Bronchial smooth muscle cell (primary cell): ENCODE measurements at places on chromosomes 12 and 14. TPM values are rescaled to one million over a fixed set of nuclear protein-coding genes. Genes with fewer than 3 reads are reported as not detected.

DUSP16 gene
- total RNA-seq: 4.6 and 6.7 TPM in 2 replicates

CD163 gene
- total RNA-seq: not detected in 2 replicates

ARL6IP4 gene
- 233 and 240 TPM in 2 replicates for total RNA-seq

ACADS gene
- total RNA-seq: 13.3 and 14.3 TPM in 2 replicates

INHBC gene
- not detected in 2 replicates for total RNA-seq

GALNT6 gene
- 18.2 and 71.2 TPM in 2 replicates for total RNA-seq

SERPINA1 gene
- 0.16 and 0.26 TPM in 2 replicates for total RNA-seq

HIP1R gene
- total RNA-seq: 16.2 and 23.8 TPM in 2 replicates

DIO3 gene
- total RNA-seq: not detected in 2 replicates

IGFBP6 gene
- 1,620 and 3,493 TPM in 2 replicates for total RNA-seq

MYH6 gene
- not detected in 2 replicates for total RNA-seq

SDSL gene
- 8.2 and 14.2 TPM in 2 replicates for total RNA-seq

KLHL33 gene
- total RNA-seq: 0.32 and 0.60 TPM in 2 replicates

RFX4 gene
- not detected in 2 replicates for total RNA-seq

CCT2 gene
- total RNA-seq: 129 and 156 TPM in 2 replicates

AJUBA gene
- total RNA-seq: 18.0 and 18.1 TPM in 2 replicates

NRL gene
- total RNA-seq: 0.95 and 1.0 TPM in 2 replicates

SOAT2 gene
- total RNA-seq: 0.16 and 0.17 TPM in 2 replicates

MIP gene
- not detected in 2 replicates for total RNA-seq

LPAR5 gene
- total RNA-seq: not detected in 2 replicates

TMEM132C gene
- not detected in 2 replicates for total RNA-seq

NTN4 gene
- total RNA-seq: 14.7 and 48.6 TPM in 2 replicates

NEUROD4 gene
- not detected in 2 replicates for total RNA-seq

IPO4 gene
- total RNA-seq: 24.0 and 24.3 TPM in 2 replicates

SERPINA10 gene
- not detected in 2 replicates for total RNA-seq

RHOJ gene
- total RNA-seq: 4.1 and 13.3 TPM in 2 replicates

ADAMTS20 gene
- not detected in 2 replicates for total RNA-seq

EP400 gene
- 6.6 and 7.6 TPM in 2 replicates for total RNA-seq

TMEM116 gene
- total RNA-seq: 6.6 and 8.8 TPM in 2 replicates

ALX1 gene
- not detected in 2 replicates for total RNA-seq

EGLN3 gene
- total RNA-seq: 0.26 and 0.32 TPM in 2 replicates

ERBB3 gene
- 0.63 and 0.94 TPM in 2 replicates for total RNA-seq
